ENCODE measurements at places on chromosomes 5 and 9.

DNA sequence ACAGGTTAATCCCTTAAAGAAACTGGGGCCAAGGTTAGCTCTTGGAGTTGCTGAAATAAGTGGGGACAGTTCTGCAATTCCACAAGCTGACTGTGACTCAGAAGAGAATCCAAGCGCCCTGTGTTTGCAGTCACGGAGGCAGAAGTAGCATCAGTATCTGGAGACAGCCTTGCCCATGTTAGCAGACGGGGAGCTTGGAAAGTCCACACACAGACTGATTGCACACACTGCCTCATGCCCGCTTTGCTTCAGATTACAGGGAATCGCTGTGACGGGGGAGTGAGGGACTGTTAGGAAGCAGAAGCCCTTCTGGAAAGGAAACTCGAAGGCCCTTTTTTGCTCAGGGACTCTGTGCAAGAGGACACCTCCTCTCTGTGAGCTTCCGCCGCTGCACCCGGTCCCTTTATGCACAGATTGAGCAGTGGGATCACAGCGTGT lies 30.9 kb upstream of the PPP1R26 start:
- DNase-seq = no peak

- no peak for DNase-seq
Measured at GRCh38 chr9:96500696-96501632, 51.0 kb downstream of the HABP4 start.

- DNase-seq = no peak
Measured at GRCh38 chr5:79183617-79184016, 52.3 kb upstream of the JMY start.

DNA sequence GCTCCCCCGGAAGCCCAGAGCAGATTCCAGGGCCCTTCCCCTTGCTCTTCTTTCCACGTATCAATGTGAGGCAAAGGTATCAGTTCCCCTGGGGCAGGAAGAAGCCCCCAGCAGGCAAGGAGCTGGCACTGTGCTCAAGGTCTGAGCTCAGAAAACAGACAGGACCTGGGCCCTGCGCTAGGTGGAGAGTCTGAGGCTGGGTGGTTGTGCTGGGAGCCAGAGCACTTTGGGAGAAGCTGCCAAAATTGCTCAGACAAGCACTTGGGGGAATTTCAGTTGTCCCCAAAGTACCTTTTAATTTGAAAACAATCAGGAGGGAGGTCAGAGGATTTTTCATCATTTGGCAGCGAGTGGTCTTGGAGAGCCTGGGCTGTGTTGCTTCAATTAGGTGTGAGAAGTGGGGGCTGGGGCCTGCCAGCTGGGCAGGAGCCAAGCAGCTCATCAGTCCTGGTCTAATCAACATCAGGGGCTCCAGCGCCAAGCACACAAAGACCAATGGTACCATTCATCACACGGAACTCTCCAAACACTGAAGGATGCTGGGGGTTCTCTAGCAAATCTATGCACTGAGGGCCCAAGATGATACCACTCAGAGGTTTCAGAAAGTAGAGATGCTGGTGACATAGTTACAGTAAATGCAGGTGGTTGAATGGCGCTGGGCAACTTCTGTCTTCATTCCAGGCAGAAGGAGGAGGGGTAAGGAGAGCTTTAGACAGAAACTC lies 176.5 kb downstream of the SNX18 start:
- DNase-seq = no peak

GRCh38 chr5:141512911-141513626 lies 24.2 kb downstream of the PCDHGC5 start:
- no peak for DNase-seq

- DNase-seq = no peak
Measured at GRCh38 chr5:87410931-87411330, 1.8 kb downstream of the CCNH start.

DNA sequence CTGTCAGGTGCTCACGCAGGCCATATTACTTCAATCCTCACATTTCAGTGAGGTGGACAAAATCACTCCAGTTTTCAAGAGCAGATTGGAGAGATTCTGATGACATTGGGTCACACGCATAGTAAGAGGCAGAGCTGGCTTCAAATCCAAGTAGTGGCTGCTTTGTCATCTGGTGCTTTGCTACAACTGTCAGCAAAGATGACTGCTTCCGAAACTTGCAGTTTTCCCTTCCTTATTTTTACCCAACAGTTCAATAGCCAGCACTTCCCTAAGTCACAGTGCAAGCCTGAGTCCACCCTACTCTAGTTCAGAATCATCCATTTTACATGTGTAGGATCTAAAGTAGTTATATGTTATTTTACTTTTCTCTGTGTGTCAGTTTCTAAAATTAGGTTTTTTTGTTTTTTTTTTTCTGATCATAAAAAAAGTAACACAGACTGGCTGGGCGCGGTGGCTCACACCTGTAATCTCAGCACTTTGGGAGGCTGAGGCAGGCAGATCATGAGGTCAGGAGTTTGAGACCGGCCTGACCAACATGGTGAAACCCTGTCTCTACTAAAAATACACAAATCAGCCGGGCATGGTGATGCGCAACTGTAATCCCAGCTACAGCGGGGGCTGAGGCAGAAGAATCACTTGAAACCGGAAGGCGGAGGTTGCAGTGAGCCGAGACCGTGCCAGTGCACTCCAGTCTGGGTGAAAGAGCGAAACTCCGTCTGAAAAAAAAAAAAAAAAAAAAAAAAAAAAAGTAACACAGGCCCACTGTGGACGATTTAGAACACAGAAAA lies 49.6 kb downstream of the ANKDD1B start:
- no peak for DNase-seq

GRCh38 chr5:164090358-164090757 lies 584.9 kb downstream of the MAT2B start:
- DNase-seq = no peak

DNA sequence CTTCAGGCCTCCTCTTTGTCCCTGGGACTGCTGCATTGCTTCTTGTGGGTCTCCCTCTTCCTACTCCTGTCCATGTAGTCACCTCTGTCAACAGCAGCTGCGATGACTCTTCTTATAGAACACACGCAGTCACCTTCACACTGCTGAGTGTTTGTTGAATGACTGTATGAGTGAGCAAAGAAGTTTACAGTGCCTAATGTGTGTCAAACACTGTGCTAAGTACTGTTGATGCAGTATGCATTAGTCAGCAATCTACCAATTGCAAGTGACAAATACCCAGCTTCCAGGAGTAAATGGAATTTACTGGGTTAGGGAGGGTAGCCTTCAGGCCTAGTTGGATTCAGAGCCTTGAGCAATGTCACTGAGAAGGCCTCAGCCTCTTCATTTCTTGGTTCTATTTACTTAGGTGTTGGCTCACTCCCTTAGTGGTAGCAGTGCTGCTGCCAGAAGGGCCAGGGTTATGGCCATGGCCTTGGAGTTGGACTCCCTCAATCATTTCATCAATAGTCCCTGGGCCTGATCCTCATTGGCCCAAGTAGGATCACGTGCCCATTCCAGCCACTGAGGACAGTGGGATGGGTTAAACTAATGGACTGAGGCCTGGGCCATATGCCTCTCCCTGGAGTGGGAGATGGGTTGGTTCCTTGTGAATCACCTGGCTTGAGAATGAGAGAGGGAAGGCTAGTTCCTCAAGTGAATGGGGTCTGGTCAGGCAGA lies 93.5 kb downstream of the RGS3 start:
- no peak for DNase-seq

GRCh38 chr5:105849701-105850100 lies 1821.0 kb downstream of the EFNA5 start:
- no peak for DNase-seq

DNA sequence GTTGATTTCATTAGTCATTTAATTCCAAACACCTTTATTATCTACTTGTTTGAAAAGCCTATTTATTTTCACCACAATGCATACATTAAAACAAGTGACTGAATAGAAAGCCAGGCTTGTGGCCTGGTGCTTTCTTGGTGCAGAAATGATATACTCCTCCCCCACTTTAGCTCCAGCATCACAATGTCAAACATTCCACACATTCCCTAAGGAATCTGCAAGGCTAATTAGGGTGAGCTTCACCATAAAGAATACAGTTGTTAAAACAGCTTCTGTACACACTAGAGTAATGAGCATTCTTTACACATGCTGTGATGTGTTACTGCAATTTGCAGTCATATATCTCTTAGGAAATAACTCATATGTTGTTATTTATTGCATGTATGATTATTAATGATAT lies 705.7 kb downstream of the CETN3 start:
- no peak for DNase-seq

DNA sequence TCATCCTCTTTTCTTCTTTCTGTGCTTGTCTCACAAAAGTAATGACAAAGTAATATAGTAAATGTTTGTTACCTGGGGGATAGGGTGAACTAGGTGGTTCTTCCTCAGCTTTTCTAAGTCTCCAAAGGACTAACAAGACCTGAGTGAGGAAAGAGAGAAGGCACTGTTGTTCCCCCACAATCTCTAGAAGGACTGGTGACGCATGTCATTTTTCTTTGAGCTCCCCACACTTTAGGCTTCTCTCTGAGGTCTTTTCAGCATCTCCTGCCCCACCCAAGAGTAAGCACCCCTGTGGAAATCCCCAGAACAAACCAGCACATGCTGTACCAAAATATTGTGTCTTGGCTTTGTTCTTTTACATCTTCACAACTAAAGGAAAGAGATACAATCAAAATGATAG lies 2.4 kb upstream of the IL7R start:
- DNase-seq = peak; percentile 42

GRCh38 chr9:130537346-130538050 lies 41.9 kb upstream of the FUBP3 start:
- no peak for DNase-seq

- DNase-seq = no peak
Measured at GRCh38 chr5:80409367-80409966, 1.6 kb downstream of the ZFYVE16 start.

DNA sequence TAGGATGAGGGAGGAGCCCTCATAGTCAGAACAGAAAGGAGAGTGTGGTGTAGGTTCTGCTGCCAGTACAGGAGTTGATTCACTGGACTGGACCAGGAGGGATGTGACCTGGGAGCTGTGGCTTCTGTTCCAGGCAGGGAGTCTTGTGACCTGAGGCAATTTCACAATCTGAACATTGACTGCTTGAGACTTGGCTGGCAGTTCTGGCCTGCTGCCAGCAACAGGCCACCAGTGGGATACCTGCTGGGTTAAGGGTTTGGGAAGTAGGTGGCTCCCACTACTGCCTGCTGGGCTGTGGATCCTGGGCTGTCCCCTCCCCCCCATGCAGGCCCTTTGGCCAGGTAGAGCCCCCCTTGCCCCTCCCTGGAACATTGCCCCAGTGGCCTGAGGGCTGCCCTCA lies 268.6 kb upstream of the ARRDC3 start:
- no peak for DNase-seq

DNA sequence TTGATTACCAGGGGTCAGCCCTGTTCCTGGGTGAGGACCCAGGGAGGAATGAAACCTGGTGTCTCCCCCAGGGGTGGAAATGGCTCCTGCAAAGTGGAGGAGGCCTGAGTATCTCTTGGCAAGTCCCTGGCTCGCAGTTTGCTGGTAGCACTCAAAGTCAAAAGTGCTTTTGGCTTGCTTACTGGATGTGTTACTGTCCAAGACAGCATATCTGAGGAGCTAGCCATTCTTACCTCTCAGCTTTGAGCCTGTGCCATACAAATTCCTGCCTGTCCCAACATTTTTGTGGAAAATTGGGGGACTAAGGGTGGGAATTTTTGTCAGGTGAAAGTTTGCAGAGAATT lies 9.9 kb downstream of the ZNF618 start:
- DNase-seq = no peak
